Osteoblast (primary cell): ENCODE measurements at places on chromosomes 4 and X. TPM values are rescaled to one million over a fixed set of nuclear protein-coding genes. Genes with fewer than 3 reads are reported as not detected.

- H3K36me3 ChIP-seq: no peaks in the 10 kb centered on the region
- H3K27ac ChIP-seq: peak overlapping the region; percentile 27
- H3K27me3 ChIP-seq: no peaks in the 10 kb centered on the region
These were observed 4.9 kb downstream of the PRDM8 start for GRCh38 chr4:80202190-80202711.

GRCh38 chr4:91076147-91076546 lies 949.0 kb downstream of the CCSER1 start:
- H3K4me3 ChIP-seq: no peak overlapping the region
- H3K36me3 ChIP-seq: no peaks in the 10 kb centered on the region

DNA sequence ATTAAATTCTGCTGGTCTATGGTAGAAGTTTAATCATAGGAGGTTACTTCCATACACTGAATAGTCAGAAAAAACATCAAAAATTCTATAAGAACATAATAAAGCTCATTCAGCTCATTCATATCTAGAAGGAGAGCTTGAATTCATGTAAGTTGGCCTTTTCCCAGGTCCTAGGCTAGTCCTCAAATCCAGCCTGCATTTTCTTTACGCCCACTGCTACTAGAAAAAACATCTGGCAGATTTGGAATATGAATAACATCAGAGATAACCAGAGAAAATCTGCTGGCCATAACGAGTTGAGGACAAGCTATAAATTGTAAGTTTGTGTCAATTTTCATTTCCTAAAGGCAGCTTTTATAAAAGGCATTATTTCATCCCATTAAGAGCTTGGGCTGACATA lies 95.5 kb downstream of the MXRA5 start:
- H3K36me3 ChIP-seq: no peaks in the 10 kb centered on the region
- peak; percentile 31 for DNase-seq
- H3K27ac ChIP-seq: no peak overlapping the region
- H3K4me1 ChIP-seq: no peaks in the 10 kb centered on the region
- no peak overlapping the region for H3K4me3 ChIP-seq

DNA sequence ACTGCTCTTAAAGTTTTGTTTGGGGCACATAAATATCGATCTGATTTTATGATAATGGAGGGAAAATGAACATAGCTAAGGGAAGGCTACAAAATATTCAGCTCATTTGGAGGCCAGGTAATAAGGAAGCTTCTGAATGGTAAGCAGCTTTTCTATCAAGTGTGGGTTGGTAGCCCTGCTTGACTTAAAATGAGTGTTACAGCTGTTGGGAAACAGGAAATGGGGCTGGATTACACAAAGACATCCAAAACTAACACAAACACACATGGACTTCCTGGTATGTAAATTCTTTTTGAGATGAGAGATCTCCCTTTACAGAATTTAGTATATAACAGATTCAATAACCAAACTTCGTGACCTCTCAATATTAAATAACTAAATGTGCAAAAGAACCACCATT lies 58.0 kb downstream of the FGF16 start:
- no peak for DNase-seq
- peaks cover 5% of the 10 kb centered on the region for H3K36me3 ChIP-seq
- peaks cover 5% of the 10 kb centered on the region for H3K4me1 ChIP-seq

GRCh38 chr4:74555843-74556242 lies 110.9 kb downstream of the AREG start:
- no peak overlapping the region for H3K4me3 ChIP-seq
- no peak overlapping the region for H3K27ac ChIP-seq
- DNase-seq: no peak
- H3K36me3 ChIP-seq: no peaks in the 10 kb centered on the region

GRCh38 chr4:8346838-8347605 lies 77.5 kb downstream of the HTRA3 start:
- no peaks in the 10 kb centered on the region for H3K36me3 ChIP-seq
- H3K27ac ChIP-seq: no peak overlapping the region
- no peak overlapping the region for H3K4me3 ChIP-seq
- DNase-seq: peak; percentile 83
- peaks cover 4% of the 10 kb centered on the region for H3K27me3 ChIP-seq

DNA sequence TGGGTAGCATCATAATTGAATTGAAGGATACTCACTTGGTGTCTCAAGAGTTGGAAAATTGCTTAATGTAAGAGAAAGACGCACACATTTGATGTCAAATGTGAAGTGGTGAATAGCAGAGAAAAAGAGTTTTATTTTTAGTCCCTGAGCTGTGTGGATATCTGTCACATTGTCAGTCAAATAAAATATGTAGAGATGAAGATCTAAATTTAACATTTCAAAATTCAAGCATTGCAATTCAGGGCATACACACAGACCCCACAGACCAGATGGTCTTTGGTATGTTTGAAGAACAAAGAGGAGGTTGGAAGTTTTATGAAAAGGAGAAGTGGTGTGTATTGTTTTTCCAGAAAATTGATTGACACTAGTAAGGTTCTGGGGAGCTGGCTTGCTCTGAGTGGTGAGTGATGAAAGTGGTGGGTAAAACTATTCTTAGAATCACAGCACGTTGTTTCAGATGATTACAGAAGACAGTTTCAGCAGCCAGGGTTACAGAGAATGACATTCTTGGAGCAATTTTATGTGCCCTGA lies 44.9 kb upstream of the BBS12 start:
- no peak for DNase-seq
- H3K4me3 ChIP-seq: no peak overlapping the region
- H3K27me3 ChIP-seq: no peaks in the 10 kb centered on the region
- H3K36me3 ChIP-seq: no peaks in the 10 kb centered on the region
- H3K27ac ChIP-seq: no peak overlapping the region

Gene POF1B
- total RNA-seq: not detected in 2 replicates
